ENCODE measurements at places on chromosomes 16 and 17.

GRCh38 chr16:57797526-57798266 is 4.6 kb downstream of the KIFC3 start:
- DNase-seq = no peak

DNA sequence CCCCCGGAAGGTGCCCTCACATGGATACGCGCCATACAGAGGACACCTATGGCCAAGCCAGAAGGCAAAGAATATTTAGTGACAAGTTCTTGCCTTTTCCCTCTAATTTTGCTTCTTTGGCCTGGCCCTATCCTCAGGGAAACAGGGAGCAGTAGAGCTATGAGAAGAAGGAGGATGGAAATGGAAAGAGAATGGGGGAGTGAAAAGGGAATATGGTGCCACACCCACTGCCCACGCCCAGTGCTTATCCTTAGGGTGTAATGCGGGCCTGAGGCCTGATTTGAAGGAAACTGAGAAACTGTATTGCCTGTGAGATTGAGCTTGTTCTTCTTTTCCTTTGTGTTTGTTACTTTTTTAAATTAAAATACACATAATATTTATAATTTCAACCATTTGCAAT is 255.1 kb downstream of the HS3ST3A1 start:
- DNase-seq = no peak

GRCh38 chr17:3298260-3298659 is at the start of gene OR3A1:
Gene OR3A1 (minus strand): TSS chr17:3298360. CDS start chr17:3292582, 5,778 bp downstream.
- DNase-seq = no peak

DNA sequence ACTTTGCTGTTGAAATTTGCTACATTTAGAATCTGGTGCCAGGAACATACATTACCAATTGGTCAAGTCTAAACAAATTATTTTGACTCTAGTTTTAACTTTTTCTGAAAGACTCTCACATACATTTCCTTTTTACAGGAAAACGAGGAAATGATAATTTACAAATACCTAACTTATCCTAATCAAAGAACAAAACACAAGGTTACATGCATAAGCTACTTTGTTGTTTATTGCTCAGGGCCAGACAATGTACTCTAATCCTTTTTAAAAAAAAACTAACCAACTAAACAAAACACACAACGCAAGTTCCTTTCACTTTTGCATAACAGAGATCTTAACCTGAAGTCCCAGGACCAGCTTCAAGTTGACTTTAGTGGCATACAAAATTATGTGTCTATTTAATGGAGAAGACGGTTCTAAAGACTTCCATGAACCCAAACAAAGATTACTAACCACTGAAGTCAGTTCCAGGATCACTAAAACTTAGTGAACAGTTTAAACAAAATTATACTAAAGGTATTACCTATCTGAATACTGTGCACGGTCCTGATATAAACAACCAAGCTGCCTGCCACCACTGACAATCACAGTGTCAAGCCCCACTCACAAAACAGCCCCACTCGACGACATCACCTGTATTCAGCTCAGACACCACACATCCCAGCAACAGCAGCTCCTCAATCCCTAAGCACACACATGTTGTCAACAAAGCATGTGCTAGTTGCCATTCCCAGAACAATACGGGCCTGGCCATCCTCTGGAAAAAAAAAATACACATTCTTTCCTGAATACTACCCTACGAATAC is 1.9 kb downstream of the ZNF652 start:
- DNase-seq = peak; percentile 17

DNA sequence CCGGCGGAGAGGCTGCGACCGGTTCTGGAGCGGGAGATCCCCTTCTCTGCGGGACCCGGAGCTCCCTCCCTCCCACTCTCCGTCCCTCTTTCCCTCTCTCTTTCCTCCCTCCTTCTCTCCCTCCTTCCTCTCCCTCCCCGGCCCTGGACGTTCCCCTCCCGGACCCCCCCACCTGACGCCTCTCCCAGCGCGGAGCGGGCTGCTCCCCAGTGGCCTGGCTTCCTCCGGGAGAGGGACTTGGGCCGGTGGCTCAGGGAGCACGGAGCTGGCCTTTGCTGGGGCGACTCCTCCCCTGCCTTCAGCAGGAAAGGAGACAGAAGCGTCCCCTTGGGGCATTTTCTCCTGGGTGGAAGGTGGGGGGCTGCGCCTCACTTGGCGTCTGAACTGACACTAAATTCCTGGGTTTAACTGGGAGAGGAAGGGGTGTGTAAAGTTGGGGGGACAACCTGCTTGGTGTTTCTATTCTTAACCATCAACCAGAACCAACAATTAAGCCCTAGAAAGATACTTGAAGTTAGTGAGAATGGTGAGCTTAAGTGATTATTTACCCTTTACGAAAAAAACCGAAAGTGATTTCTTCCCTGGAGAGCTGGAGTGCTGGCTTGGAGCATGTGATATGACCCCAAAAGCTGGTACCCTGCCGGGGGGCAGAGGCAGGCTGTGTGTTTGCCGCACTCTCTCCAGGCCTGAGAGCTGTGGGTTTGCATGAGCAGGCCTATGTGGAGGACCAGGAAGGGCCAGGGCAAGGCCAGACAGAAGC is 775 bp downstream of the SPIRE2 start:
- DNase-seq = no peak

GRCh38 chr16:58236231-58236690 is 38.4 kb upstream of the CSNK2A2 start:
- DNase-seq = peak; percentile 65

- DNase-seq = no peak
These were observed 85.6 kb downstream of the OMG start for GRCh38 chr17:31211352-31212012.

GRCh38 chr16:55015181-55015913 is 84.7 kb downstream of the IRX5 start:
- no peak for DNase-seq
